ENCODE measurements at places on chromosomes 2 and 18. TPM values are rescaled to one million over a fixed set of nuclear protein-coding genes. Genes with fewer than 3 reads are reported as not detected.

DNA sequence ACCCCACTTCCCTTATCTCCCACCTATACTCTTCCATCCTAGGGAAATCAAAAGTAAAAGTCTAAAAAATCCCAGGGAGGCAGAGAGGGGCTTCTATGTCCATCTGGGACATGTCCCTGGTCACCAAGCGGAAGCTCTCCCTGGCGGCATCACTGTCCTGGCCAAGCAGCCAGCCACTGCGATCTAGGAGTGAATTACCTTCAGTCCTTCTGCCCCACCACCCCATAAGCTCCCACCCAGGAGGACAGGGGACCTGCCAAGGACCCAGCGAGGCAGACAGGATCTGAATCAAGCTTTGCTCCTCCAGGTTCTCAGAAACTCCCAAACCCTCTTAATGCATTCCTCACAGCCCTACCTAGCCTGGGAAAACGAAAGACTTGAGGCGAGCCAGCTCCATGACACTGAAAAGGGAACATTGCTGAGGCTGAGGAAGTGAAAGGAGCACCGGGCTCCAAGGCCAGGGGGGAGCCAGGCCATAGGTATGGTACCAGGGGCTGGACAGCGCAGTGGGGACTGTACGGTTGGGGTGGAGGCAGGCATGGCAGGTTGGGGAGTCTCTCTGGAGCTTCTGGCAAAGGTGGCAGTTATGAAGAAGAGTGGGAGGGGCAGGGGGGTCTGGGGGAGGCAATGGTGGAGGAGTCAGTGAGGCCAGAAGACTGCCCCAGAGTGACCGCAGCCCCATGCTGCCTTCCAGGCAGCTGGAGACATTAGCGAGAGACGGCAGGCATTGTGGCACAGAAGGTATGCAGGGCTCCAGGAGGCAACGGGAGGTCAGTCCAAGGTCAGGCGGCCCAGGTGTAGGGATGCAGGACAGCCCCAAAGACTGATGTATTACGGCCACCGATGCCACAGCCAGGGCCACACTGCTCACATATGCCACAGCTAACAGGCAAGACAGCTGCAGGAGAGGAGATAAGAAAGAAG lies 2.7 kb upstream of the SLC23A3 start:
- peak overlapping the region; percentile 73 for H3K27ac ChIP-seq
- DNase-seq: no peak
- no peaks in the 10 kb centered on the region for H3K27me3 ChIP-seq
- H3K4me1 ChIP-seq: no peaks in the 10 kb centered on the region

The PDE6D gene
- total RNA-seq: 24.0 TPM

DNA sequence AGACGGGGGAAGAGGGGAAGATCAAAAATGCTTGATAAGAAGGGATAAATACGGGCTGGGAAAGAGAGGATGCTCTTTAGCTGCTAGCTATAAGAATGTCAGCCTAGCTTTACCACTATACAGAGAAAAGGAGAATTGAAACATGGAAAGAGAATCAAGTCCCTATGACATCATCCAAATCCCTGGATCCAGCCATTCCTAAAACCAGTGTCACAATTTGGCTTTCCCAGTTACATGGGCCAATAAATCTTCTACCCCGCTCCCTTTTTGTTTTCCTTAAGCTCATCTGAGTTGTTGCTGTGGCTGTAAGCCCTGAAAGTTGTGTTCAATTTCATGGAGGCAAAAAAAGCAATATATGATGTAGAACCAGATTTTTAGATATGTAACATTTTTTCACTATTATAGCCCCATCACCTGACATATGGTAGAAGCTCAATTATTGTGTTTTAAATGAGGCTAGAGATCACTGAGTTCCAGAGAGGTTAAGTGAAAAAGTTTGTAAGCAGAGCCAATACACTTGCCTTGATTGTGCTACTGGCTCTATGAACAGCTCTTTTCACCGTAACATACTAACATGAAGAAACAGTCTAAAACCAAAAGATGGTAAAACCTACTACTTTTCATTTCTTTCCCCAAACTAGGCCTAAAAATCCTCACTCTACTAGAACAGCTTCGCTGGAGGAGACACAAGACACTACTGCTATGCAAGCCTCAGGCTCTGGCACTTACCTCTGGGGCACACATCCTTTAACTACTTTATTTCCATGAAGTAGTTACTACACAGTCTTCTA lies 4.3 kb downstream of the HNRNPLL start:
- H3K36me3 ChIP-seq: no peaks in the 10 kb centered on the region
- peak overlapping the region; percentile 32 for H3K4me3 ChIP-seq
- no peaks in the 10 kb centered on the region for H3K27me3 ChIP-seq
- no peaks in the 10 kb centered on the region for H3K4me1 ChIP-seq
- no peak for DNase-seq
- no peak overlapping the region for H3K27ac ChIP-seq

DNA sequence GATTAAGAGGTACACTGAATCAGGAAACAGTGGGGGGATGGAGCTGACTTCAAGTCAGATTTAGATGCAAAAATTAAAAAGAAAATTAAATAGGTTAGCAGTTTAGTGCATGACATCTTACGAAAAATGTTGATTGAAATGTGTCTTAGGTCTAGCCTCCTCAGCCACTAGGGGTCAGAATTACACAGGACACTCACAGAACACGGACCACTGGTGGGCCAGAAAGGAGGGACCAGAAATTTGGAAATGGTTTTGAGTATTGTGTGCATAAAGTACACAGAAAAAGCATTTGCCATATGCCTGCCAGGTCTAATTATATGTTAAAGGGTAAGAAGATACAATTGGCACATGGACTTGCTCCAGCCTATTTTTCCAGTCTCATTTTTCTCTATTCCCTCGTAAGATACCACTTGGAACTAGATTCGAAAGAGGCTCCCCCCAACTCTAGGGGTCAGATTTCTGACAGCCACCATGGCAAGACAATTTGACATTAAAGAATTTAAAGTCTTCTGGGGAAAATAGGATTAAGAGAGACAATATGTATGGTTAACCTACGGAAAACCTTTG lies 550.2 kb upstream of the SETBP1 start:
- H3K27me3 ChIP-seq: no peaks in the 10 kb centered on the region
- H3K4me3 ChIP-seq: no peak overlapping the region
- no peaks in the 10 kb centered on the region for H3K36me3 ChIP-seq
- no peaks in the 10 kb centered on the region for H3K4me1 ChIP-seq

DNA sequence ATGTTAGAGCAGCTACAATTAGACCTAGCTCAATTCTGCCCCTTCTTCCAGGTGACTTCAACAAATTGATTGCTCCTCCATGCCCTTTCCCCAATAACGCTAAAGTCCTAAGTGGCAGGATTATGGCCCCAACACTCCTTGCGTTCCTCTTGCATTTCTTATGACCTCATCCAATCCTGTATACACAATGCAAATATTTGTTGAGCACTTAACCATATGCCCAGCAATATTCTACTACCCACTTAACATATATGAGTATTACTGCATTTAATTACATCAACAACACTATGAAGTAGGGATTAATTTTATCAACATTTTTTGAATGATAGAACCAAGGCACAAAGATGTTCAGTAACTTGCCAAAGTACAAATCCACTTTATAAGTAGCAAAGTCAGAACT lies 54.2 kb upstream of the ACVR2A start:
- no peaks in the 10 kb centered on the region for H3K36me3 ChIP-seq
- no peak overlapping the region for H3K4me3 ChIP-seq
- no peaks in the 10 kb centered on the region for H3K27me3 ChIP-seq
- H3K27ac ChIP-seq: no peak overlapping the region
- no peak for DNase-seq

The CFAP53 gene
- 0.19 TPM for total RNA-seq

DNA sequence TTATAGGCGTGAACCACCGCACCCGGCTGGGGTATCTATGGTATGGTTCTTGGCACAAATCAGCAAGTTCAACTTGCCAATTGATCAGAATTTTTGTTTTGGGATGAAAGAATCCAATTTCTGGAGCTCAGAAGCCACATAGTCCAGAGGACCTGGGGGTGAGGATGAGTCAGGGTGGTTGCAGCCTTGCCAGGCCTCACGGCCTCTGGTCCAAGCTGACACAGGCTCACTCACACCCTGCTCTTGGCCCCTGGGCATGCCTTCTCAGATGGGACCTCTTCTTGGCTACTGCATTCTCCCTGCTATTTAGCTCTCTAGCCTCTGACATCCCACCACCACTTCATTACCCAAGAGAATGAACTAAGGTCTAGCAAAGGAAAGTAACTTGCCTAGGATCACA lies 16.3 kb downstream of the CAPG start:
- peaks cover 91% of the 10 kb centered on the region for H3K36me3 ChIP-seq
- H3K27ac ChIP-seq: peak overlapping the region; percentile 26
- no peak for DNase-seq
- H3K27me3 ChIP-seq: no peaks in the 10 kb centered on the region
- no peak overlapping the region for H3K4me3 ChIP-seq

- no peaks in the 10 kb centered on the region for H3K4me1 ChIP-seq
- H3K4me3 ChIP-seq: no peak overlapping the region
These were observed 25.0 kb downstream of the SERPINB8 start for GRCh38 chr18:63994783-63995399.

The HOXD13 gene
- not detected for total RNA-seq

DNA sequence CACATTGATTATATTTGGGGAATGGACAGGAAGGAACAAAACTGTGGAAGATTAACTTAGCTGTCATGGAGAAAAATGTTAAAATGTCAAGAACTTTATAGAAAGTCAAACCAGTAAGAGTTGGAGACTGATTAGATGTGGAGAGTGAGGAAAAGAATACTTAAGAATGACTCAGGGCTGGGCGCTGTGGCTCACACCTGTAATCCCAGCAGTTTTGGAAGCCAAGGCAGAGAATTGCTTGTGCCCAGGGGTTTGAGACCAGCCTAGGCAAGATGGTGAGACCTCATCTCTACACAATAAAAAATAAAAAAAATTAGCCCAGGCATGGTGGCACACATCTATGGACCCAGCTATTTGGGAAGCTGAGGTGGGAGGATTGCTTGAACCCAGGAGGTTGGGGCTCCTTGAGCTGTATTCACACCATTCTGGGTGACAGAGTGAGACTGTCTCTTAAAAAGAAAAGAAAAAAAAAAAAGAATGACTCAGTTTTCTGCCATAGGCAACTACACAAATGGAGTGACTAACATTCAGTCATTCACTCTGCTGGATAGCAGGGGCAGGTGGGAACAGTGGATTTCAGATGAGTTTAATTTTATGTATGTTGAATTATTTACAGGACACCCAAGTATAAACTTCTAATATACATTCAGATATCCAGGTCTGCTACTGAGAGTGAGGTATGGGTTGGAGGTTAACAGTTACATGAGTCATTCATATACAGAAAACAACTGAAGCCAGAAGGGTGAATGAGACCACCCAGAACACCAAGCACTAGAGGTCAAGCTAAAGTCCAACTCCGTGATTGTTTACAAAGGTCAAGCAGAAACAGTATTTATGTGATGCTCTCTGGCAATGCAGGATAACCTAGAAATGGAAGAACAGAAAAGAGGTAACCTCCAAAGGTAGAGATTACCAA lies 33.9 kb downstream of the ORC2 start:
- no peak overlapping the region for H3K4me3 ChIP-seq
- H3K27ac ChIP-seq: no peak overlapping the region
- no peaks in the 10 kb centered on the region for H3K4me1 ChIP-seq
- no peaks in the 10 kb centered on the region for H3K27me3 ChIP-seq

The COL6A3 gene
- total RNA-seq: 30.3 TPM

GRCh38 chr2:201643216-201643890 lies at the start of gene TMEM237:
TMEM237 (minus strand) TSS chr2:201643503; CDS start chr2:201643400, 103 bp downstream.
- peak within 1 kb of the TSS; percentile 84 for H3K4me3 ChIP-seq
- no peak for DNase-seq
- peak within 1 kb of the TSS; percentile 97 for H3K27ac ChIP-seq
- peaks cover 5% of the 10 kb centered on the region for H3K4me1 ChIP-seq
- H3K27me3 ChIP-seq: no peaks in the 10 kb centered on the region
- no peaks in the 10 kb centered on the region for H3K36me3 ChIP-seq

The SP140 gene
- 0.92 TPM for total RNA-seq

DNA sequence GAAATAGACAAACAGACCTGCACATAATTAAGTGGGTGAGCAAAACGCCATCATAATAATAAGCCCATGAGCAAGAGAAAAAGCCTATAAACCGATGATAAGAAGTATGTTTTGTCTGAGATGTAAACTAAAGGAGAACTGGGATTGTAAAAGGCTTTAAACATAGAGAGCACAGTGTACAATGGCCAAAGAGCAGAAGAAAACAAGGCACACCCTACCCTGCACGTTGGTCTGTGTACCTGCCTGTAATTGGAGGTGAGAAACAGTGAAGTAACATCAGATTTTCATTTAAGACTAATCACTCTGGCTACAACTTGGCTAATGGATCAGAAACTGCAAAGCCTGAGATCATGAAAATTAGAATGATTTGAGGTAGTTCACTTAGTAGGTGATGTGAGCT lies 1094.7 kb upstream of the GYPC start:
- no peak overlapping the region for H3K27ac ChIP-seq
- no peak overlapping the region for H3K4me3 ChIP-seq
- no peaks in the 10 kb centered on the region for H3K4me1 ChIP-seq
- no peaks in the 10 kb centered on the region for H3K36me3 ChIP-seq
- H3K27me3 ChIP-seq: no peaks in the 10 kb centered on the region

The SERPINB3 gene
- 668 TPM for total RNA-seq

The LAMA3 gene
- total RNA-seq: 28.7 TPM

DNA sequence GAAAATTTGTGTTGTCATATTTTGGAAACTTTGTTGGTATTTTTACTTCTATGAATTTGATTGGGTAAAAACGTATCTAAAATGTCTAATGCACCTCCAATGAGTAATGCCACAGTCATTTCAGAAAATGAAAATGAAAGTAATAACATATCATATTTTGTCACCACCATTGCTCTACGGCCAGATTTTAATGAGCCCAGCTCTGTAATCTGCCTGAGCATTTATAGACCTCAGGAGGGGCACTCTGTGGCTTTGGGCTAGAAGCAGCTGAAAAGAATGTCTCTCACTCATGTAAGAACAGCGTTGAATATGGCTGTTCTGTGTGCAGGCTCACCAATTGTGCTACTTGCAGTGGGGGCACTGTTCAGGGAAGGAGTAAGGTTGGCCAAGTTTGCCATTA lies 32.7 kb upstream of the ABCA12 start:
- DNase-seq: no peak
- no peaks in the 10 kb centered on the region for H3K36me3 ChIP-seq
- no peaks in the 10 kb centered on the region for H3K4me1 ChIP-seq
- H3K4me3 ChIP-seq: no peak overlapping the region

- H3K36me3 ChIP-seq: no peaks in the 10 kb centered on the region
- no peak for DNase-seq
- no peaks in the 10 kb centered on the region for H3K27me3 ChIP-seq
These were observed 261.9 kb upstream of the FSHR start for GRCh38 chr2:49416252-49416651.

The FRZB gene
- not detected for total RNA-seq

DNA sequence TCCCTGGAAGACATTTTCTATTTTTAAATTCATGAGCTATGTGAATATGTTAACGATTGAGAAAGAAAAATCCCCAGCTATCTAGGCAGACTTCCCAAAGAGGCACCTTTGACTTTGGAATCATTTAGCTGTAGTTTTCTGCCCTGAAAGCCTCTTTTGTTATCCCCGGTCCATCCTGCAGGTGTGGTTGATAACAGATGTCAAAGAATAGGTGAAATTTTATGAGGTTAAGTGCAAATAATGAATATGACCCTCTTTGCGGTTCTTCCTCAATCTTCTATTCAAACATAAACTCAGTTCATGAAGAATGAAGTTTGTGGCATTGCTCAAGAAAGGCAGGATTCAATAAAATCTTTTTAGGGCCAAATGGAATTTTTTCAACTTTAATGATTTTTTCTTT lies 51.6 kb upstream of the ATP8B1 start:
- DNase-seq: no peak
- no peak overlapping the region for H3K4me3 ChIP-seq
- H3K4me1 ChIP-seq: no peaks in the 10 kb centered on the region
- H3K36me3 ChIP-seq: no peaks in the 10 kb centered on the region

The RAB6C gene
- total RNA-seq: not detected

The GCG gene
- not detected for total RNA-seq

GRCh38 chr2:62133320-62133823 lies 62.5 kb upstream of the B3GNT2 start:
- H3K4me3 ChIP-seq: no peak overlapping the region
- no peaks in the 10 kb centered on the region for H3K4me1 ChIP-seq
- H3K27me3 ChIP-seq: no peaks in the 10 kb centered on the region
- no peak overlapping the region for H3K27ac ChIP-seq
- H3K36me3 ChIP-seq: no peaks in the 10 kb centered on the region
- DNase-seq: no peak

Data from esophagus squamous epithelium (tissue), 5 donors.